ENCODE measurements at places on chromosomes 16 and 17.

DNA sequence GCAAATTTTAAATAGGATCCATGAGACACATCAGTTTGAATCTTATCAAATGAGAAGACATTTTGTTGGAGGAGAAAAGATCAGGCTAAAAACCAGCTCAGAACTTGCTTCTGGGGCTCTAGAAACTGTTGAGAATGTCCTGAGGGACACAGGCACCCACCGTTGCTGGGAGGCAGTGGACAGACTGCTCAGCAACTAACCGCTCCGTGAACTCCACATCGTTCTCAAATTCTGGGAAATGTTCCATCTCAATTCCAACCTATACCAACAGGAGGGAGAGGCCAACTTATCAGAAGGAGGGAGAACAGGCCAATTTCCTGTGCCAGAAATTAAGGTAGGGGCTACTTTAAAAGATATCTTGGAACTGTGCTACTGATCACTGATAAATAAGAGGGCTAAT, 8.3 kb downstream of the TAT start:
- no peak for DNase-seq

- DNase-seq = no peak
Observed at GRCh38 chr16:53433930-53434376, 318 bp upstream of the RBL2 start.

DNA sequence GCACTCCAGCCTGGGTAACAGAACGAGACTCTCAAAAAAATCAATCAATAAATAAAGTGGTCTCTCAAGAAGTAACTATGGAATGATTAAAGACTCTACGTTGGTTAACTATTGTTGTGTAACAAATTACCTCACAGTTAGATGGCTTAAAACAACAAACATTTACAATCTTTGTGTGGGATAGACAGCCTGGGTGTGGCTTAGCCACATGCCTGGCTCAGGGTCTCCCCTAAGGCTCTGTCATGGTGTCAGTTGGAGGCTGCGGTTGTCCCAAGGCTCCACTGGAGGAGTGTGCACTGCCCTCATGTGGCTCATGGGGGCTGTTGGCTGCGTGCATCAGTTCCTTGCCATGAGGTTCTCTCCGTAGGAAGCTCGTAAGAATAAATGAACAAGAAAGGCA, 294.5 kb downstream of the SNX29 start:
- DNase-seq = no peak

DNA sequence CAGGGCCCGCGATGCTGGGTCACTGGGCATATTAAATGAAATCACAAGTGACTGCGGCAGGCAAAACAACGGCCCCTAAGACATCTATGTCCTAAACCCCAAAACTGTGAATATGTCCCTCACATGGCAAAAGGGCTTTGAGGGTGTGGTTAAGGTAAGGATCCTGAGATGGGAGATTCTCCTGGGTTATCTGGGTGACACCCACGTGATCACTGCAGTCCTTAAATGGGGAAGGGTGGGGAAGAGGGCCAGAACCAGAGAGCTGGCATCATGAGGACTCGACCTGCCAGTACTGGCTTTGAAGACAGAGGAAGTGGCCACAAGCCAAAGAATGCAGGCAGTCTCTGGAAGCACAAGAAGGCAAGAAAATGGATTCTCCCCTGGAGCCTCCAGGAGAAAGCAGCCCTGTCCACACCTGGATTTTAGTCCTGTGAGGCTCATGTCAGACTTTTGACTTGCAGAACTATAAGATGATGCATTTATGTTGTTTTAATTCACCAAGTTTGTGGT, 12.5 kb downstream of the COTL1 start:
- no peak for DNase-seq

GRCh38 chr17:31508288-31509094, 117.0 kb downstream of the RAB11FIP4 start:
- DNase-seq = no peak

DNA sequence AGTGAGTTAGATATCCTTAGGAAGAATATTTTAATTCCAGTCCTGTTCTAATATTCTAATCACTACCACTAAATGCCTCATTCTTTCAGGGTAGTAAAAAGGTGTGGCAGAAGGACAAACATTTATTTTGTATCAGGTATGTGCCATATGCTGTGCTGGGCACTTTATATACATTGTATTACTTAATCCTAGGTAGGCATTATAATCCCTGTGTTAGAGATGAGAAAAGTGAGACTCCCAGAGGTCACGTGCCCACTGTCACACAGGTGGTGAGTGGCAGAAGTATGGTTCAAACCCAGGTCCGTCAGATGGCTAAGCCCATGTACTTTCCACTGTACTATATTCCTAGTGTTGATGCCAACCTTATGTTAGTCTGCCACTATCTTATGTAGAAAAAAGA, 104.7 kb upstream of the NOG start:
- no peak for DNase-seq

GRCh38 chr17:47834756-47835155, 3.3 kb downstream of the LRRC46 start:
- no peak for DNase-seq

DNA sequence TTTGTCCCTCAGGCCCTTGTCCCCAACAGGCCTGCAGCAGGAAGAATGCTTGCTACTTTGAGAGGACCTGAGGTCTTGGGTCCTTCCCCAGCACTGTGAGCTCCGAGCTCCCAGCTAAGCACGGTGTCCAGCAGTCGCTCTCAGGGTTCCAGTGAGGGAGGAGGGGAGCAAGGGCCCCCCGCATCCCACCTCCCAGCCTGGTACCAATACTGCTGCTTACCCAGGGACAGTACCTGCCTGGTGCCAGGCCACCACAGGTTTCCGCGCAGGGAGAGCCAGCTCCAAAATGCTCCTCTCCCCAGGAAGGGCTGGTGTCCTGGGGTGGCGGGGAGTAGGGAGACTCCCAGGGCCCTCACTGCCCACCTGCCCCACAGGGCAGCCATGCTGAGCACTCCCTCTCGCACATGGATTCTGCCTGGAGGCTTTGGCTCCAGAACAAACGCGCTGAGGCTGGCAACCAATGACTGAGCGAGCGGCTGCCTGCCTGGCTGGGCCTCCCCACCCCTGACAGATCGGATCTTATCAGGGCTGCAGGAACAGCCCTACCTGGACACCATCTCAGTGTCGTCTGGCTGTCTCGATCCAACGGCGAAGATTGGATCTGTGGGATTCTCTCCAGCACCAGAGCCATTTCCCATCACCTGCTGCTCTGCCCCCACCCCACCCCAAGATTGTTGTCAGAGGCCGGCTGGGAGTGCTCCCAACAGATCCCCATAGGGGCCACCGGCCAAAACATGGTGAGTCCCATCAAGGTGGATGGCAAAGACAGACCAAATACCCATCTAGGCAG, 2.4 kb downstream of the DOK4 start:
- no peak for DNase-seq

DNA sequence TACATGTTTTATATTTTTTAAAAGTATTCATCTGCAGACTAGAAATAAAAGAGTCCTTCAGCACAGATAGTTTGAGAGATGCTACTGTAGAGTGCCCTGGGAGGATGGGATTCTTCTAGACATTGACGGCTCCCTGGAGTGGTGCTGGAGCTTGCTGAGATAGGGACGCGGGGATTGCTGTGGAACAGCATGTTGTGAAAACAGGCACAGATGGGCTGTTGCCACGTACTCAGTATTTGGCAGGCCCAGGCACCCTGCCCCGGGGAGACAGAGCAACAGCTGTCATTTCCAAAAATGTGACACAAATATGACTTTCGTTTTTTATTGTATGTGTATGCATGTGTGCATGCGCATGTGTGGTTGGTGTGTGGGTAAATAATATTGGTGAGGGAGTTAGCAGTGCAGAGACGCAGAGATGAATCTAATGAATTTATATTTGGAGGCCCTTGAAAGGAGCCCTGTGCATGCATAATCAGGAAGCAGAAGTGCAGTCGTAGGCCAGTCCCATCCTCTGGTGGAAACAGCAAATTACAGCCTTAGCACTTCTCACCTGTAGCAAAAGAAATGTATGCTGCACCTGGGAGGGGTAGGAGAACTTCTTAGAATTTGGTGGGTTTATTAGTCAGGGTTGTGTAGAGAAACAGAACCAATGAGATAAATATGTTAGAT, 6.2 kb upstream of the ABCA8 start:
- DNase-seq = peak; percentile 81

DNA sequence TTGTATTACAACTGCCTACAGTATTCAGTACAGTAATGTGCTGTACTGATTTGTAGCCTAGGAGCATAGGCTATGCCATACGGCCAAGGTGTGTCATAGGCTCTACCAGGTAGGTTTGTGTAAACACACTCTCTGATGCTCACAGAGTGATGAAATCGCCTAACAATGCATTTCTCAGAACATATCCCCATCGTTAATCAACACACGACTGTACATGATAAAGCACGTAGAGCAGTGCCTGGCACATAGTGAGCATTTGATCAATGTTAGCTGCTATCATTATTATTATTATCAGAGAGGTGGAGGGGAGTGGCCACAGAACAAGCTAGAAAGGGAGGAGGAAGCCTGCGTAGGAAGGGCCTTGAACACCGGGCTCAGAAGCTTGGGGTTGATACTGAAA, 81.1 kb upstream of the LHX1 start:
- DNase-seq = no peak

DNA sequence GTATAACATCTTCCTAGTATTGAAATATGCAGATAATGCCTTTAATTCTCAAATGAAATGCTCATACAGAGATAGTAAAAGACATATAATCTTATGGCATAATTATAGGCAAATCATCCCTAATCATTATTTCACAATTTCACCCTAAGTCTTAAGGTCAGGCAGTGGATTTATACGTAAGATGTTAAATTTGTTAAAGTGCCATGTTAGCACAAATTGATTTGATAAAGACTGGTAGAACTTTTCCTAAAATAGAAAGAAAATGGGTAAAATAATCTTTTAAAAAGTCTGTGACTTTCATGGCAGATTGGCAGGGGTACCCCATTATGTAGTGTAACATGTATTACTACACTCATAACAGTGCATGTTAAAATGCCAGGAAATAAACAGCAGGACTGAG, 1092.7 kb upstream of the GOT2 start:
- DNase-seq = no peak

DNA sequence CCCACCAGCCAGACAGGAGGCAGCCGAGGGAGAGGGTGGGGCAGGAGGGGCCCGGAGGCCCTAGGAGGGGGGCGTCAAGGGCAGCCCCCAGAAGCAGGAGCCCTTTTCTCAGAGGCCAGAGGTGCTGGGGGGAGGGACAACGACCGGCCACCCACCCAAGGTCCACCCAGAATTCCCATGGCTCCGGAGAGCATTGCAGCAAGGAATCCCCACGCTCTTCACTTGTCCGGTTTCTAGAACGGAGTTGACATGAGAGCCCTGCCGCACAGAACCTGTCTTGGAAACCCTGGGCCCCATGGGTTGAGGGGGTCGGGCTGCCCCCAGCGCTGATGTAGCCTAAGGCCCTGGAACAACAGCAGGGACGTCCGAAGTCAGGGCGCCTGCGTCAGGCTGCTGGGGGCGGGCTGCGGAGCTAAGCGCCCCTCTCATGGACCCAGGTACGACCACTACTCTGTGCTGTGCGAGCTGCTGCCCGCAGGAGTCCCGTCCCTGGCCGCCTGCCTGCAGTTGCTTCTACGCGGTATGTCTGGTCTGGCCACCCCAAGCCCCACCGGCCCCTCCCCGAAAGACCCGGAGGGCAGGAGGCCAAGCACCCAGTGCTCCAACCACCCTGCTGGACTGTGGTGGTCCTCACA, 11.2 kb downstream of the CYBC1 start:
- no peak for DNase-seq
